ENCODE measurements at places on chromosomes 7 and 10.

DNA sequence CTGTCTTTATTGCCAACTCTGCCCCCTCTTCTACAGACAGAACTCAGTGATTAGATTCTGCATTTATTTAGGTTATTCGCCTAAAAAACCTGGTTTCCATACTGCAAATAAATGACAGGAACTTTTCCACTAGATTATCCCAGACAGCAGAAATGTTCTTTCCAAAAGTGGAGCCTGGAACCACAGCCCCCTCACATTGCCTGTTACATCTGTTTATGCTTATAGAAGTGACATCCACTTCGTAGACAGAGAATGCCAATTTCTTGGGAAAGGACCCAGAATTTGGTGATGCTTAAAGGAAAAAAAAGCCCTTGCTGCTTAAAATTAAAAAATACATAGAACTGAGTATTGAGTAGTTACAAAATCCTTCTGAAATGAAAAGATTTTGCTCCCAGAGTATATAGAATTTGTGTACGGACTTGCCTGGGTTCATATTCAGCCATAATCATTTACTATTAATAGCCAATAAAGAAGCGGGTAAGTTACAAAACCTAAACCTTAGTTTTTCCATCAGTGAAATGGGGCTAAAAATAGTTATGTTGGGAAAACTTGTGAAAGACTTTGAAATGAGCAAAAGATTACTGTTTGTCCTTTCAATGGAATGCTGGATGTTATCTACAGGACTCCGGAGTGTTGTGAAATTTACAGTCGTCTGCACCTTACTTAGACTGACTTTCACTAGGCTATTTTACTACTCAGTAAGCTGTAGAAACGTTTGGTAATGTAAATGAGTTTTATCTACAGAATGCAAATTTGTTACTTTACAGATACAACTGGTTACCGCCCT is 1.1 kb upstream of the PPP1R9A start:
- no peak for DNase-seq

- DNase-seq = no peak
These were observed 66.7 kb downstream of the ST7 start for GRCh38 chr7:117019786-117020590.

GRCh38 chr10:48508791-48509772 is 95.8 kb downstream of the ARHGAP22 start:
- DNase-seq = no peak

- no peak for DNase-seq
These were observed 42.1 kb upstream of the IKZF1 start for GRCh38 chr7:50262446-50262845.

- no peak for DNase-seq
These were observed 4.0 kb upstream of the GPAM start for GRCh38 chr10:112187527-112187926.

GRCh38 chr7:115019882-115020605 is 98.2 kb downstream of the MDFIC start:
- DNase-seq = no peak

- DNase-seq = no peak
These were observed 13.1 kb downstream of the ZDHHC16 start for GRCh38 chr10:97459111-97459510.

- DNase-seq = no peak
These were observed 91.1 kb upstream of the CARD11 start for GRCh38 chr7:3134745-3135144.

All from stimulated activated CD8-positive, alpha-beta memory T cell treated with anti-CD3 and anti-CD28 coated beads, Interleukin-12 subunit alpha, Interleukin-12 subunit beta, amount 100 ng/mL, for 1 hour (primary cell).